ENCODE measurements at places on chromosomes 16 and 17.

DNA sequence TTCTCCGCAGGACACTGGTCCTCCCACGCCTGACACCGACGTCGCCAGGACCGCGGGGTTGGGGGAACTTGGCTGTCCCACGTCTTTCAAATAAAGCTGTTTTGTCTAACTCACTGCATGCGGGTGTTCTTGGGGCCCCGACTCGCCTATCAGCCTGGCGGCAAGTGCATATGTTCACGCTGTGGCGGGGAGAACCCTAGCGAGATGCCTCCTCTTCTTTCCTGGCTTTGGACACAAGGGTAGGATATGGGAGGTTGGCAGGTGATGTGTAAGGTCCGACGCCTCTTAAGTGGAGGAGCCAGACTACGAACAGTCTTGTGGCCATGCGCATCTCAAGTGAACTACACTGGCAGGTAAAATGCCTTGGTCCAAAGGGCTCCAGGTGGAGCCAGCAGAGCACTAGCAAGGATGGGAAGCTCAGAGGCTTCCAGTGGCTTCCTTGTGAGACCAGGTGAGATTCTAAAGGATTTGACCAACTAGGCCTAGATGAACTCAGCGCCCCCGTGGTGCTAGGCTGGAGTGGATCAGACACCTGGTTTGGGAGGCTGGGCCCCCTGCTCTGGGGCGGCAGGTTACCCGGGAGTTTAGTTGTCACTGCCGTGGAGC, 873 bp upstream of the RPS2 start:
- DNase-seq, result no peak

GRCh38 chr16:85326113-85326793, 214.0 kb upstream of the CIBAR2 start:
- no peak for DNase-seq

GRCh38 chr16:11135464-11135973, 120.5 kb downstream of the SOCS1 start:
- DNase-seq, result no peak

DNA sequence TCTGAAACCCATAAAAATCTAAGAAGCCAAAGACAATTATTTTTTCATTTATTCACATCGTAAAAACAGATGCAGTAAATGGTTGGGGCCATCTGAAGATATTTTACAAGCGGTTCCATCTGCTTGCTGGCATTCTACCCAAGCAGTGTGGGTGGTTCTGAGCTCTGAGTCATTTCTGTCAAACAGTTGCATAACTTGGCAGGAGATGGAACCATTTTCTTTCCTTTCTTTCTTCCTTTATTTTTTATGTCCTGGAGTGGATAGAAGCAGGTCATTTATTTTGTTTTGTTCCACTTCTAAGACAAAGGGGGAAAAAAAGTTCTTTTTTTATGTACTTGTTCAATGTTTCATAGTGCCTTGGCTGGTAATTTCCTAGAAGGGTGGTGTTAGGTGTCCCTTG, 1151.9 kb upstream of the GOT2 start:
- DNase-seq, result no peak

DNA sequence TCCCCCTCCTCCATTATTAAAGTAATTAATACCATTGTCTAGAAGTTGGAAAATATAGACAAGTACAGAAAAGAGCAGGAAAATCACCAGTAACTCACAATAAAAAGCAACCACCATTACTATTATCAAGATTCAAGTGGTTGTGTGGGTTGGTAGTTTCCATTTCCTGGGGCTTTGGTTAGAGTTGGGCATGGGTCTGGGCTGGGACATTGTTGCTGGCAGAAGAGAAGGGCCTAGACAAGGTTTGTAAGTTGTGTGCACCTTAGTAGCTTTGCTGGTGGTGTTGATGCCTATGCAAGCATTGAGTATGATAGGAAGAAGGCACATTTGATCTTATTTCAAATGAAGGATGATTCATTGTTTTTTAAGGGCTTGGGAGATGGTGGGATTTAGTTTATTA, 25.4 kb upstream of the NFATC3 start:
- DNase-seq, result no peak

DNA sequence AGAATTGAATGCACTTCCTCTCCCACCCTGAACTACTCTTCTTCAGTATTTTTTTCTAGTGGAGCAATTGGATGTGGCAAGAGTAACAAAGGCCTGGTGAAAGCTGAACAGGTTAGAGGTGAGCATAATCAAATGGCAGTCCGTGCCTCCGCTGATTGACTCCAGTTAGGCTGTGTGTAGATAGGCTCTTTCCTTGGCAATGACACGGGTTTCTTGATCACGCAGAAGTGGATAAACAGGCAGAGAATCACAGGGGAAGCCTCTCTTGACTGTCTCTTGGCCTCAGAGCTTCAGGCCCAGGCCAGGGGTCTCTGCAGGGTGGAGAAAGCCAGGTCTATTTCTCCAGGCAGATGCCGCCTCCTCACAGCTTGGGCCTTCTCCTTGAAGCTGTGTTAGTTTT, 4.2 kb downstream of the CD300LB start:
- DNase-seq, result no peak

- DNase-seq, result no peak
Measured at GRCh38 chr17:74744349-74744713, 4.1 kb upstream of the NHERF1 start.

GRCh38 chr17:33073416-33073815, 81.8 kb downstream of the SPACA3 start:
- DNase-seq, result no peak

- DNase-seq, result peak; percentile 79
Measured at GRCh38 chr16:15034266-15035162, 21.4 kb downstream of the NTAN1 start.

DNA sequence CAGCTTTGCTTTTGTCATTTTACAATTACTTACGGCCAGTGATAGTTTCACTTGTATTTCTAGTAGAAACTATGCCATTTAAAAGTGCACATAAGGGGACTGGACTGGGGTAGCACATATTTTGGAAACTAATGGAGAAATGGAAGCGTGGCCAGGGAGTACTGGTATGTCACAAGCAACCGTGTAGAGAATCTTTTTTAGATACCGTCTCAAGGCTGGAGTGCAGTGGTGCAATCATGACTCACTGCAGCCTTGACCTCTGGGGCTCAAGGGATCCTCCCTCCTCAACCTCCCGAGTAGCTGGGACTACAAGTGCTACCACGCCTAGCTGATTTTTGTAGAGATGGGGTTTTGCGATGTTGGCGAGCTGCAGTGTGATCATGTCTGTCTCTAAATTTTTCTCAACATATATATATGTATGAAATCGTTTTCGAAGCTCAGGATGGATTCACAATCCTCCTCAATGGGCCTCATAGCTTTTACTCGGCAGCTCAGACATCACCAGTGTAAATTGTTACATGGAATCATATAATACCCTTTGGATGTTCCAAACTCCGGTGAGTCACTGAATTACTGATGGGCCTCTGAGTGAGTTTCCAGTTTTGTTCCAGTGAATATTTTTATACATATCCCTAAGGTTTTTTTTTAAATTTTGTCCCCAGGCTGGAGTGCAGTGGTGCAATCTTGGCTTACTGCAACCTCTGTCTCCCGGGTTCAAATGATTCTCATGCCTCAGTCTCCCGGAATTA, 51.7 kb downstream of the ZNF778 start:
- no peak for DNase-seq

- no peak for DNase-seq
Measured at GRCh38 chr17:145671-146541, 8.5 kb downstream of the SCGB1C2 start.

GRCh38 chr17:81918832-81919545, 1.0 kb upstream of the SIRT7 start:
- no peak for DNase-seq

GRCh38 chr17:82767041-82767754, 15.3 kb downstream of the TBCD start:
- peak; percentile 78 for DNase-seq

DNA sequence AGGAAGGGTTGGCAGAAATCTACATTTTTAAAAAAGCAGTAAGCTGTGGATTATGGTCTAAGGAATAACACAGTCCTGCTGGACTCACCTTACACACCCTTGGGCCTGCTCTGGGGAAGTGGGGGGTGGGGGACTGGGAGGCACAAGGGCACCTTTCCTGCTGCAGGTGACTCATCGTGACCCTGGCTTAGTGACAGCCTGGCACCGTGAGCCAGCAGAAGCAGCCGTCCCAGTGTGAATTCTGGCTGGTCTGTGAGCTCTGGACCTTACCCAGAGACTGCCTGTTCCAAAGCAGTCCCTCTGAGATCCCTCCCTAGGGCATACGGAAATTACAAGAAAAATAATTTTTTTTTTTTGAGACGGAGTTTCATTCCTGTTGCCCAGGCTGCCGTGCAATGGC, 4.2 kb upstream of the CRK start:
- peak; percentile 49 for DNase-seq

DNA sequence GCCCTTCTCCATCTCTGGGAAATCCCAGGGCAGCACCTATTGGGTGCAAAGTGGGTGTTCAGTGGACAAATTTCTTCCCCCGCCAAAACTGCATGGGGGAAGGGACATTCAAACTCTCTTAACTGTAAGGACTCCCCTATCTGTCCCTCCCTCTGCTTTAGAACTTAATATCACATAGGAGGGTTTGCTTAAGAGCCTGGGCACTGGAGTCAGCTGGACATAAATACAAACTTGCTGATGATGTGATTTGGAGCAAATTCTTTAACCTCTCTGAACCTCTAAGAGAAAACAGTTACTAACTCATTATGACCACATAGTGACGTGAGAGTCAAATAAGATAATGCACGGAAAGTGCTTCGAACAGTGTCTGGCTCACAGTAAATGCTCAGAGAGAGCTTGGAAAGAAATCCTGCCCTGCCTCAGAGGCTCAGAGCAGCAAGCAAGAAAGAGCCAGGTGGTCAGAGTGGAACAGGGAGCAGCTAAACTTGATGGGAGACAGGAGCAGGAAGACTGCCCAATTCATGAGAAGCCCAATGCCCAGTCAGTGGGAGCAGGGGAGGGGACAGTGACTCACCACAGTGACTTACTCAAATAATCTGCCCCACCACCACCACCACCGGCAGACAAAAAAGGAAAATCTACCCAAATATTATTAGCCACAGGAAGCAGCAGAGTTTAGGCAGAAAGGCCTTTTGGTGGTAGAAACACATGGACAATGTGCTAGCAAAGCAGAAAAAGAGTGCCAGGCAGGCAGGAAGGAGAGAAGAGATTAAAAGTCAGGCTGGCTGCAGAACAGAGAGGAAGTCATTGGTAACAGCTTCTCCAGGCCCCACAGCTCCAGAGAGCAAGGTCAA, 23.9 kb upstream of the CCL1 start:
- DNase-seq, result peak; percentile 55

DNA sequence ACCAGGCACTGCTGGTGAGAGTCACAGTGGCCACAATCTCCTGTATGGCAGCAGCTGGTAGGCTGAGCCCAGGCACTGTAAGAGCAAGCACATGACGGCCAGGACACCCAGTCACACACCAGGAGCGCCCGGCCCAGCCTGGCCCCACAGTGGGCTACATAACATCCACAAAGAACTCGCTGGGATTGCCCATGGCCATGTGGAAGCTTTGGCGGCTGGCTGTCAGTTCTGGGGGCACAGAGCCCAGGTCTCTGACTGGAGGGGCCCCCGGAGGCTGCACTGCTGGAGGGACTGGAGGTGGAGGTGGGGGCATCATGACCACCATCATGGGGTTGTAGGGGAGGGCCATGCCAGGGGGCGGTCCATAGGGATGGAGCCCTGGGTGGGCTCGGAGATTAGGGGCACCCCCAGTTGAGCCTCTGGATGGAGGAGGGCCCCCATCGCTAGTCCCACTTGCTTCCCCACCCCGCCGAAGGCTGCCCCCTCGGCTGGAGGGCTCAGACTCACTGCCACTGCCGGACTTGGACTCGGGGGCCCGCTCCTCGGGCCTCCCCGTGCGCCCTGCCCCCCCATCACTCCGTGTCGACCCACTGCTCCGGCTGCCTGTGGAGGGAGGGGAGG, 6.1 kb downstream of the ACADVL start:
- no peak for DNase-seq

Data from dermis blood vessel endothelial cell (primary cell).